Transverse colon (tissue), 4 donors: ENCODE measurements at places on chromosomes 6 and 20. TPM values are rescaled to one million over a fixed set of nuclear protein-coding genes. Genes with fewer than 3 reads are reported as not detected.

TCF21 gene
- total RNA-seq: 6.0 TPM

GRCh38 chr20:14067603-14068002 lies 72.3 kb downstream of the MACROD2 start:
- H3K27ac ChIP-seq: no peak overlapping the region
- no peak for DNase-seq
- H3K36me3 ChIP-seq: no peaks in the 10 kb centered on the region

- H3K27ac ChIP-seq: no peak overlapping the region
- DNase-seq: no peak
- no peak overlapping the region for H3K4me3 ChIP-seq
- H3K4me1 ChIP-seq: no peaks in the 10 kb centered on the region
- no peaks in the 10 kb centered on the region for H3K27me3 ChIP-seq
These were observed 74.8 kb downstream of the ADGRB3 start for GRCh38 chr6:68709882-68710281.

DNA sequence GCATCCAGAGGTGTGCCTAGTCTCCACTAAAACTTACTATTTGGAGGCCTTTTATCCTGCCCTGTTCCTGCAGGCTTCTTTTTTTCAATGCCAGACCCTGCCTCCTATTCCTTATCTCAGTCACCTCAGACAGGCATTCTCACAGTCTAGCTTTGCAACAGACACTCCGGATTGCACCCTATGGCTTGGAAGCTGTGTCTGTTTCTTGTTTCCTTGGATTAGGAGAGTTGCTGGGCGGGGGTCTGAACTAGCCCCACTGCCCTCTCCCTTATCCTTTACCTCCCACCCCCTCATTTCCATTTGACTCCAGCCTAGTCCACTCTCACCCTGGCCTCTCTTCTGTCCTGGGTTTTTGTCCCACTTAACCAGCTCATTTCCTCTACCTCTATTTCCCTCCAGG lies 228.1 kb upstream of the CITED2 start:
- H3K27ac ChIP-seq: no peak overlapping the region
- H3K4me3 ChIP-seq: no peak overlapping the region
- peaks cover 17% of the 10 kb centered on the region for H3K4me1 ChIP-seq
- no peak for DNase-seq
- no peaks in the 10 kb centered on the region for H3K36me3 ChIP-seq
- no peaks in the 10 kb centered on the region for H3K27me3 ChIP-seq

SLC17A3 gene
- not detected for total RNA-seq
